Muscle of leg (tissue), 16 donors: ENCODE measurements at places on chromosomes 2 and 18.

DNA sequence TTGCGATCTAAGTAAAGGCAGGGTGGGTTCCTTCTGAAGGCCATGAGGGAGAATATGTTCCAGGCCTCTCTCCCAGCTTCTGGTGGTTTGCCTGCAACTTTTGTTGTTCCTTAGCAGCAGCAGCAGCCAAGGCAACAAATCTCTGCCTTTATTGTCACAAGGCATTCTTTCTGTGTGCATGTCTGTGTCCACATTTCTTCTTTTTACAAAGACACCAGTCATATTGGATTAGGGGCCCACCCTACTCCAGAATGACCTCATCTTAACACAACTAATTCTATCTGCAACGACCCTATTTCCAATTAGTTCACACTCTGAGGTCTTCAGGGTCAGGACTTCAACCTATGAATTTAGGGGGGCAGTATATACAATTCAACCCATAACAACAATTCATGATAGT, 587.5 kb downstream of the XIRP2 start:
- no peak for DNase-seq

GRCh38 chr2:129877795-129878775, 101.4 kb upstream of the RAB6C start:
- peak; percentile 89 for DNase-seq

- DNase-seq: no peak
These were observed 25.3 kb downstream of the TRAK2 start for GRCh38 chr2:201425952-201426351.

DNA sequence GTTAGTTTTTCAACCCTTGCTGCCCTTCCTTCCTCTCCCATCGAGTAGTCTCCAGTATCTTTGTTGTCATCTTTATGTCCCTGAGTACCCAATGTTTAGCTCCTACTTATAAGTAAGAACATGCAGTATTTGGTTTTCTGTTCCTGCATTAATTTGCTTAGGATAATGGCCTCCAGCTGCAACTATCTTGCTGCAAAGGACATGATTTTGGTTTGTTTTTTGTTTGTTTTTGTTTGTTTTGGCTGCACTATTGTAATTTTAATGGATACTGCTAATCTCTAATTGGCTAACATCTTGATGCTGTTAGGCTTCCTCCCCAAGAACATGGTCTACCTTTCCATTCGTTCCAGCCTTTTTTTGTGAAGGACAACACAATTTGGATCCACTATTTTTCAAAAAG, 31.2 kb upstream of the HNRNPLL start:
- no peak for DNase-seq

DNA sequence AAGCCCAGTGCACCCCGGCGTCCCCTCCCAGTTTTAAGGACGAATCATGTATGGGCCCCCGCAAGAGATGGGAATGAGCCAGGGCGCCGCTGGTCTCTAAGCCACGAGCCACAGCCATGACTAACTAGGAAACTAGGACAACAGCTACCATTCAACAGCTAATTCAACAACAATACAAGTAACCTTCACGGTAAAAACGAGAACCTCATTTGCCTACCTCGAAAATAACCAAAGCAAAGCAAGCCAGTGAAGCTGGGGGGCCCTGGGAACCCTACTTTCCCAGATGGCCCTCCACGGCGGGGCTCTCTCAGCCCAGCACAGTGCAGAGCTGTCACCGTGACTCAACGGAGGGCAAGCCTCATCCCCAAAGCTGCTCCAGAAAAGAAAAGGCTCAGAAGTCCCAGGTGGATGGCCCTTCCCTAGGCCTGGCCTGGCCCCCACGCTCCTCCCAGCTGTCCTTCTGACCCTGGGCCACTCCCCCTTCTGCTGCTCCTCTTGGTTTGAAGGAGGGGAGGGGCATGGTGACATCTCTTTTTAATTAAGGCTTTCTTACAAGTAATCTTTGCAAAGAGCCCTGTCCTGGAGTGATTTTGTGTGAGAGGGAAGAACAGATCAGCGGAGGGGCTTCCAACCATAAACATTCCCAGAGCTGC, 126.3 kb downstream of the HDAC4 start:
- DNase-seq: peak; percentile 77

DNA sequence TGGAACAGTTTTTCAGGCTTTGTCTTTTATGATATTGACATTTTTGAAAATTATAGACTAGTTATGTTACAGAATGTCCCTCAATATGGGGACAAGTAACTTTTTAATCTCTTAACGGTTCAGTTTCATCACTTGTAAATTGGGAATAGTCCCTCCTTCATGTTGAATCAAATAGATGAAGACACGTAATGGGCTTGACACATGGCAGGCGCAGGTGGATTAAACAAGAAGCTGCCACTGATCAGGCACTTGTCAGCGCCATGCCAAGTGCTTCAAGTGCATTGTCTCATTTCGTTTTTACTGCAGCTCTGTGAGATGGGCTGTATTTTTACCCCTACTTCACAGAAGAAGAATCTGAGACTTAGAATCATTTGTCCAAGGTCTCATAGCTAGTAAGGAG, 9.5 kb upstream of the SMAD4 start:
- no peak for DNase-seq
